A172 (cell line): ENCODE measurements at places on chromosomes 11 and 22. TPM values are rescaled to one million over a fixed set of nuclear protein-coding genes. Genes with fewer than 3 reads are reported as not detected.

The CCDC87 gene
- total RNA-seq, result 0.31 and 1.2 TPM in 2 replicates

The IL17REL gene
- total RNA-seq, result not detected in 2 replicates

DNA sequence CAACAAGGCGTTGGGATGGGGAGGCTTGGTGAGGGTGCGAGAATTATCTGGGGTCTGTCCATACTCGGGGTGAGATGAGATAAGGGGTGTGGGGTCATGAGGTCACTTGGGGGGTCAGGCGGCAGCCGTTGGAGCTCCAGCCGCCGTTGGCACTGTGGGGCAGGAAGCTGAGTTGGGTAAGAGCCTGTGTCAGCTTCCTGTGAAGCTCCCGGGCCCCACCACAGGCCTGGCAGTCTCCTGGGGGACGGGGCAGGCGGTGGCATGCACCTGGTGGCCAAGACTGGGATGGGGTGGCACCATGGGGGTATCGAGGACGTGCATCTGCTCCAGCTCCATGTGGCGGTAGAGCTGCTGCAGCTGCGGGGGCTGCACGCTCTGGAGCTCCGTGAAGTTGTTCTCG is 7.1 kb upstream of the MYBPC3 start:
- DNase-seq, result no peak

DNA sequence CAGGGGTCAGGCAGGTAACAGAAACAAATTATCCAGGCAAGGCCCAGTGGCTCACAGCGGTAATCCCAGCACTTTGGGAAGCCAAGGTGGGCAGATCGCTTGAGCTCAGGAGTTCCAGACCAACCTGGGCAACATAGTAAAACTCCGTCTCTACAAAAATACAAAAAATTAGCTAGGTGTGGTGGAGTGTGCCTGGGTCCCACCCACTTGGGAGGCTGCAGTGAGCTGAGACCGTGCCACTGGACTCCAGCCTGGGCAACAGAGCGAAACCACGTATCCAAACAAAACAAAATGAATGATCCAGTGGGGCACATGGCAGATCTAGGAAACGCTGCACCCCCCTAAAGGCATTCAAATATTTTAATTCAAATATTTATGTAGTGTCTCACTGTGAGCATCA is 9.9 kb downstream of the NUMA1 start:
- DNase-seq, result no peak

- no peak for DNase-seq
These were observed 8.7 kb upstream of the GDPD5 start for GRCh38 chr11:75534259-75535069.

DNA sequence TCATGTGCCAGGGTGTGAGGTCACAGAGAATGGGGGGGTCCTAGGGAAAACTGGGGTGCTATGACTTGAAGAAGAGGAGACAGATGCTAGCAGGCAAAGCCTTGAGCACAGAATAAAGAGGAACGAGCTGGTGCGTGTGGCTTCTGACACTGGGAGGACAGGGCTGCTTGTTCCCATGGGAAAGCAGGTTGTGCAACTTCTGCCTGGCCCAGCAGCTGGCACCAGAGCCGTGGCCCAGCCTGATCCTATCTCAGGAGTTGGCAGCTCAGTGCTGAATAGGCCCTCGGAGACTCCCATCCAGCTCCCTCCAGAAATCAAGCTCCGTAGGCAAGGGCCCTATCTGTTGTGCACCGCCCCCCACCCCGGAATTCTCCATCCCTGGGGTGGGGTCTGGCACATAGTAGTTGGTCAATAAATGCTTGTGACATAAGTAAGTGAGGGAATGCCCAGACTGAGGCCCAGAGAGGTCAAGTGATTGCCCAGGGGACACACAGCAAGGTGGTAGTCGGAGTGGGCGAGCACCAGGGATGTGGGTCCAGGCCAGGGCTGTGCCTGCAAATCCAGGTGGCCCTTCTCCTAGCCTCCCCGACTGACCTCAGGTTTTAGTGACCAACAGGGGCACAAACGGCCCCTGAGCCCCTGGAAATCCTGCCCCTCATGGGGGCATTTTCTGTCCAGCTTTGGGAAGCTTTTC is 19.5 kb upstream of the FADD start:
- no peak for DNase-seq
